RWPE1 (cell line): ENCODE measurements at places on chromosomes 7 and 10.

- no peak for DNase-seq
These were observed 314.9 kb downstream of the LRMDA start for GRCh38 chr10:75746356-75746755.

GRCh38 chr7:150479023-150479716 lies 28.7 kb downstream of the GIMAP8 start:
- DNase-seq, result peak; percentile 42

GRCh38 chr7:150954201-150954985 lies 23.7 kb downstream of the KCNH2 start:
- DNase-seq, result no peak

DNA sequence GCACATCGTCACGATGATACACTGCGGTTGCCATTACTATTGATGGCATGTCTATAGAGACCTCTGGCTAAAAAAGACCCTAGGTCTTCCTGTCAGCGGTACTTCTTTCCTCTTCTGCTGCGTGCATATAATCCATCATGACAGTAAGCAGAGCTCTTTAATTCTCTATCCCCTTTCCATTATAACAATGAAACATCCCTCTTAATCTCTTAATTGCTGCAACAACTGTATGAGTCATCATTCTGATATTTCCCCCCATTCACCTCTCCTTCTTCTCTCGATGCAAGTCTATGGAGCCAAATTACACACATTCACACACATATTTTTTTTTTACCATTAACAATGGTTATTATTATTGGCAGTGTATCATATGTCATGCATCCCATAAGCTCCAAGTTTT lies 45.2 kb upstream of the AKR1E2 start:
- DNase-seq, result peak; percentile 64

- no peak for DNase-seq
These were observed 684.3 kb upstream of the AUTS2 start for GRCh38 chr7:68914006-68914405.

DNA sequence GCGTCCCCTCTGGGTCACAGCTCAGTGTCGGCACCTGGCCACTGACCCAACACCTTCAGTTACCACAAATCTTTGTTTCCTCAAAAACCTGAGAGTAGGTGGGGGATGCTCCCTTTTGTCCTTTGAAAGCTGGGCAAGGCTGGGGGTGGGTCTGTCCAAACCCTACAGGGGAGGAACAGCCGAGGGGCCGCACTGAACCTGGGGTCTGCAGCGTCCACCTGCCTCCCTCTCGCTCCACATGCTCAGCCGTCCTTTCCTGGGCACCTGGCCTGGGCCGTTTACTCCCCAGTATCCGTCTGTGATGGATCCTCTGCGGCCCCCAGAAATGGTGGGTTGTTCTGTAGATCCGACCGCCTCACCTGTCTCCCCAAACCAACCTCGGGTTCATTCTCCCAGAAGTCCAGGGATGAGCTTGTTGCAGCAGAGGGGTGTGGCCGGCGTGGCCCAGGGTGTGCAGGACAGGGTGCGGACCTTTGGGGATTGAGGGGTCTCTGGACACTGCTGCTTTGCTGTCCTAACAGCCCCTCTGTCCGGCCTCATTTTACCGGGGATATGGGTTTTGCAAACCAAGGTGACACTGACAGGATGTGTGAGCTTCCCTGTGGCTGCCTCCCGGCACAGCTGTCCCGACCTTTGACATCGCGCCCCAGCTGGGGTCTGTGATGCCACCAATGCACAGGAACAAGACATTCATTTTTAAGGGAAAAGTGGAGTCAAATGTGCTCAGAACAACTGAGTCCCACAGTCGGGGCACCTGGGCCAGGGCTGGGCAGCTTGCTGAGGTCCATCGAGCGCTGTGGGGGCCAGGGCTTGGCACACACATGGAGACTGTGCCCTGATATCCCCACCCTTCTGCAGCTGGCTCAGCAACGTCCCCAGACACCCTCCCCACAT lies 115.9 kb downstream of the VIPR2 start:
- no peak for DNase-seq
